ENCODE measurements at places on chromosomes 4 and X. TPM values are rescaled to one million over a fixed set of nuclear protein-coding genes. Genes with fewer than 3 reads are reported as not detected.

- no peak for DNase-seq
These were observed 816.0 kb upstream of the PCDH10 start for GRCh38 chr4:132332932-132333723.

GRCh38 chr4:55296096-55296495 lies 49.9 kb upstream of the SRD5A3 start:
- DNase-seq = no peak

DNA sequence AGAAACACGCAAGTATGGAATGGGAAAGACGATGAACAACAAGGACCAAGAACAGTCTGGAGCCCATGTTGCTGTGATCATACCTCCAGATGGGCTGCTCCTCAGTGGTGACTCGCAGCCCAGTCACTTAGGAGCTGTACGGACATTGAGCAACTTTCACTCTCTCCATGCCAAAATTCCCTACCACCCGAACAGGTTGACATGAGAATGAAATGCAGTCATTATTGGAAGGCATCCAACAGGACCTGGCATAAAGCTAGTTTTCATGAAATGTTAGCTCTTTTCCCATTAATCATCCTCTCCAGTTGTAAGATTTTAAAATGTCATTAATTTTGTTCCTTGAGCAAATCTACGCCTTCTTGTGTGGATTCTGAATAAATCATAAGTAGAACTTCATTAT lies 82.7 kb upstream of the GPM6B start:
- DNase-seq = no peak

- DNase-seq = no peak
These were observed 11.1 kb downstream of the UBE2NL start for GRCh38 chrX:143894938-143895337.

DNA sequence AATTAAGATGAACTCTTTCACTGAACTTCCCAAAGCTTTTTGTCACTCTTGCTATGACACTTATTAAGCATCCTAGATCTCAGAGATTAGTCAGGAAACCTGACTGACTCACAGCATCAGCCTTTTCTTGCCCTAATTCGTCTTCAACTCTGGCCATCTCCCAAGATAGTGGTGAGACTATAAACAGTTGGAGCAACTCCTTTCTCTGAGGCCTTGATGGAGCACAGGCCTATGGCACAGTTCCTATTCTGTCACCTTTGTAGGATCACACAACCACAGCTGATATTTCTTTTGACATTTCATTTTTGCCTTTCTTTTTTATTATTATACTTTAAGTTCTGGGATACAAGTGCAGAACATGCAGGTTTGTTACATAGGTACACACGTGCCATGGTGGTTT lies 217.6 kb downstream of the PRR32 start:
- no peak for DNase-seq

GRCh38 chr4:156762851-156763250 lies 208.7 kb downstream of the PDGFC start:
- DNase-seq = no peak

DNA sequence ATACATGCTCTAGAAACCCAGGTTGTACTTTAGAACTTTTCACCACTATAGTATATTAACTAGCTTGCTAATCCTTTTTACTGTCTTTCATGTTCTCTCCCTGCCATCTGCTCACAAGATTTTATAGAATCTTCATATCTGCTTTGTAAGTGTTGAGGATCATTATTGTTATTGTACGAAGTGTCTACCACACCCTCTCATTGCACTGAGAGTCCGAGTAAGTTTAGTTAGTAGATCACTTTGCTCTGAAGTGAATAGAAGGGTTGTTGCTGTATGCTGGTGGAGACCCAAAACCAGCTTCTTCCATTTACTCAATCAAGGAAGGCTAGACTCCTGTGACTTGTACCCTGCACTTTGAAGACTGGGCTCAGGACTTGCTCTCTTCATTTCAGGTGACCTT lies 17.1 kb downstream of the GAB1 start:
- DNase-seq = no peak

- DNase-seq = no peak
These were observed 557.4 kb upstream of the FTHL17 start for GRCh38 chrX:31629195-31629594.

- no peak for DNase-seq
These were observed 103.1 kb downstream of the PHEX start for GRCh38 chrX:22135171-22135711.

GRCh38 chr4:77152421-77152820 lies 4.6 kb upstream of the CCNG2 start:
- no peak for DNase-seq

- DNase-seq = no peak
These were observed 167.9 kb downstream of the MAML3 start for GRCh38 chr4:139986106-139986505.

GRCh38 chrX:18010253-18010652 lies 149.2 kb upstream of the RAI2 start:
- DNase-seq = no peak

DNA sequence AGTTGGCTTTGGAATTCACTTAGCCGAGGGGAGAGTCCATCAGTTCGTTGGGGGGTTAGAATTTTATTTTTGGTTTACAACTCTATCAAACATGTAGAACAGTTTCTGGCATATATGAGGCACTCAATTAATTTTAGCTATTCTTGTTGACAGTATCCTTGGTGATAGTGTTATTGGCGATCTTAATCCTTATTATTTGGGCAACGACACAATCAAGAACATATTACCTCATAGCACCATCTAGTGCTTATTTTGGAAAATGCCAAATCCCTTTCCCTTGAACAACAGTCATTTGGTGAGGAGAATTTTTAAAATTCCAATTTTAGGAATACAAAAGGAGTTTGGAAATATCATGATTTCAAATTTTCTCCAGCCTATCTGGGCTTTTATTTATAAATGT lies 17.9 kb upstream of the PGRMC1 start:
- peak; percentile 38 for DNase-seq

- DNase-seq = no peak
These were observed 33.1 kb downstream of the PDK3 start for GRCh38 chrX:24498181-24498580.

DNA sequence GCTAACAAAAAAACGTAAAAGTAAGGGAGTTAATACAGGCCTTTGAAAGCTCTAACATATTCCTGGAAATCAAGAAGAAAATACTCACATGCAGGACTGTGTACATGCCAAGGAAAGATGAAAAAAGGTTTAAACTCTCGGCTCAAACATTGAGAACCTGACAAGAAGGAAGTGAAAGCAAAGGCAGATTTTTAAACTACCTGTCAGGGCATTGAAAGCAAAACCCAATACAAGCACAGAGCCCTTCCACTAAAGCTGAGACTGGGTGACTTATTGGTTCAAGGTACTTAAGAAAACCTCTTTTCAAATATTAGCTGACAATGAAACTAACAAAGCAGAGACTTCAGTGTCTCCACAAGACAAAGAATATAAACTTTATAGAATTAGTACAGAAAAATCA lies 313.0 kb upstream of the GRID2 start:
- no peak for DNase-seq

Gene VEGFD
- 1.2 TPM for polyA plus RNA-seq

Gene TGIF2LX
- polyA plus RNA-seq = not detected

Gene C4orf51
- not detected for polyA plus RNA-seq

Gene TEC
- polyA plus RNA-seq = 1.2 TPM

Gene SPANXC
- not detected for polyA plus RNA-seq

Gene XPNPEP2
- 6.6 TPM for polyA plus RNA-seq

Data from muscle of arm (tissue), 14 donors.